ENCODE measurements at places on chromosomes 1 and 21.

DNA sequence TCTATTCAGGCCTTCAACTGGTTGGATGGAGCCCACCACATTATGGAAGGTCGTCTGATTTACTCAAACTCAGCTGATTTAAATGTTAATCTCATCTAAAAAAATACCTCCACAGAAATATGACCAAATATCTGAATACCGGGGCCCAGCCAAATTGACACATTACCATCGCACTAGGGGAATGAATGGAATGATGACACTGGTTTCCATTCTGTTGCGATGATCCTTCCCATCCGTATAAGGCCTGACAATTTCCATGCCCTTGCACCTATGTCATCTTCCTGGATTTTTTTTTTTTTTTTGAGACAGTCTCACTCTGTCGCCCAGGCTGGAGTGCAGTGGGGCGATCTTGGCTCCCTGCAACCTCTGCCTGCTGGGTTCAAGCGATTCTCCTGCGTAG lies 397.5 kb downstream of the KIF26B start:
- DNase-seq: no peak

DNA sequence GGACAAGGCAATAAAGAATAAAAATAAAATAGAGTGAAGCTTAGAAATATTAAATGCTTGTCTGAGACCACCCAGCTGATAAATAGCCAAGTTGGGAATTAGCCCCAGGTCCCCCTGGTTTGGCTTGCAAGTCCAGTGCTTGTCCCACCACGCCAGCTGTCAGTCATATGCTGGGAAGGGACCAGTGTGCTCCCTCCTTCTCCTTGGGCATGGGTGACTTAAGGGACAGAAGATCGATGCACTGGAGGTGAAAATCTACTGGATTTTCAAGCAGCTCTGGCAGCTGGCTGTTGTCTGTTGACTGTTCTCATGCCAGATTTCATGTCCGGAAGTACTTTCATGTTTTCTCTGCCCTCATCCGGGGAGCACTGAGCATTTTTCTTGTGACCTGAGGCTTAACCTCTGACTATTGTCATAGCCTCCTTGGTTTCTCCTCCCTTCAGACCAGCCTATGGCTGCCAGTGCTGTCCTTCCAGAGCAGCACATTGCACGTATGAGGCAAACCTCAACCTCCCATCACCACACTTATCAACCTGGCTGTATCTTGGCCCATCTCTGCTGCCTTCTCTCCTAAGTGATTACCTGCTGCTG lies 12.4 kb downstream of the LMOD1 start:
- no peak for DNase-seq

DNA sequence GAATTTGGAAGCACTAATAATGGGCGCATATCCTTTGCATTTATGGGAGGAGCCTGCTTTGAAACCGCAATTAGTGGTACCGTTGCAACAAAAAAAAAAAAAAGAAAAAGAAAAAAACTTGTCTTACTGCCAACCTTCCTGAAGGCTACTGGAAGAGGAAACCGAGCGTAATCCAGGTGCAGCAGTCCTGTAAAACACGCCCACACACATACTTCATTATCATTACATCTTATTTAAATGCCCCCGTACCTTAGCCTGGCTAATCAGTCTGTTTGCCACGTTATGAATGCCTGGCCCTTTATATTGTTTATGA lies 686 bp upstream of the ZNF281 start:
- no peak for DNase-seq

DNA sequence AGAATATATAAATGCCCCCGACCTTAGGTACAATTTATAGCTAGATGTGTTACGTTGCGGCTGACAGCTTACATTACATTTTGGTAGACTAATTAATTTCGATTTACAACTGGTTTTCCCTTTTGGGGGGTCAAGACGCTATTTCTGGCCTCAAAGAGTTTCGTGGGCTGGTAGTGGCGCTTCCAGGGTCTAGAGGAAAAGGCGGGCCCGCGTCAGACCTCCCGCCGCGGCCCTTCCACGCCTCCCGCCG lies 391 bp downstream of the IFT25 start:
- no peak for DNase-seq

DNA sequence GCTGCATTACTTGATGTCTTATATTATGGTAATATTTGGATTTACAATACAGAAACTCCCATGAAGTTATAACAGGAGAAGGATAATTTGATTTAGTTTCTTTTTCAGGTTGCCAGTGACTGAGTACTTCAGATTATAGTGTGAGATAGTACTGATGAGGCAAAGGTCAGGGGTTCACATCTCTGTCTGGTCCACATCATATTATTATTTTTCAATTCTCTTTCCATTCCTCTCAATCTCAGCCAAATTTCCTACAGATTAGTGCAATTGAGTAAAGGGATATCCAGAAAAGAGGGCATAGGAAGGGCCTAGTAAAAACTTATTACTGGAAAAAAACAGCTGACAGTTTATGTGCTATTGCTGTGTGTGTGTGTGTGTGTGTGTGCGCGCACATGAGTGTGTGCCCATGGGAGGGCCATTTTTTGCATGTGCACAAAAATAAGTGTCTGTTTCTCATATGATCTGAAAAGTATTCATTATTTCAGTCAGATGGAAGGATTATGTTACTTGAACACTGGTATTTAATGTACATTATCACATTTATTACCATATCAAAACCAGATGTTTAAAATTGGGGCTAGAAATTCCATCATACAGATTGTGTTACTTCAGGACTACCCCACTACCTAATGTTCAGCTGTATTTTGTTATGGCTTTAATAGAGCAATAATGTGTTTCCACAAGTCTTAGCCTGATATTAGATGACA lies 78.3 kb upstream of the KCNK2 start:
- no peak for DNase-seq

- DNase-seq: no peak
These were observed 135.7 kb downstream of the CNIH3 start for GRCh38 chr1:224751624-224752311.

DNA sequence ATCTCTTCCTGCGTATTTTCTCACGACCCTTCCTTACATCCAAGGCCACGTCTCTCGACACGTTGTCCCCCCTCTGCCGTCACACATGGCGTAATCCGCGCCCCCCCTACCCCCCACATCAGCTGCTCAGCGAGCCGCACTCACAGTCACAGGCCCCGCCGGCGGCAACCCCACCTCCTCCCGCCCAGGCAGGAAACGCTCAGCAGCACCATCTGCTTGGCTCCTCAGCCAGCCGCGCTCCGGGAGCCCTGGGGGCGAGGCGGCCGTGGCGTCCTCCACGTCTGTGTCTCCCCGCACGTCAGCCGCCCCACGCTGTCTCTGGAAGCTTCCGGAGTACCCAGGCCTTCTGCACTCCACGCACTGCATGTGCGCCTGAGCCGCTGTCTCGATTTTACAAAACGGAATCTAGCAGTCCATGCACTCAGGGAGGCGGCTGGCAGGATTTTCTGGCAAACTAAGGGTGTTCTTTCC lies 64.6 kb downstream of the SIK1 start:
- DNase-seq: peak; percentile 67

DNA sequence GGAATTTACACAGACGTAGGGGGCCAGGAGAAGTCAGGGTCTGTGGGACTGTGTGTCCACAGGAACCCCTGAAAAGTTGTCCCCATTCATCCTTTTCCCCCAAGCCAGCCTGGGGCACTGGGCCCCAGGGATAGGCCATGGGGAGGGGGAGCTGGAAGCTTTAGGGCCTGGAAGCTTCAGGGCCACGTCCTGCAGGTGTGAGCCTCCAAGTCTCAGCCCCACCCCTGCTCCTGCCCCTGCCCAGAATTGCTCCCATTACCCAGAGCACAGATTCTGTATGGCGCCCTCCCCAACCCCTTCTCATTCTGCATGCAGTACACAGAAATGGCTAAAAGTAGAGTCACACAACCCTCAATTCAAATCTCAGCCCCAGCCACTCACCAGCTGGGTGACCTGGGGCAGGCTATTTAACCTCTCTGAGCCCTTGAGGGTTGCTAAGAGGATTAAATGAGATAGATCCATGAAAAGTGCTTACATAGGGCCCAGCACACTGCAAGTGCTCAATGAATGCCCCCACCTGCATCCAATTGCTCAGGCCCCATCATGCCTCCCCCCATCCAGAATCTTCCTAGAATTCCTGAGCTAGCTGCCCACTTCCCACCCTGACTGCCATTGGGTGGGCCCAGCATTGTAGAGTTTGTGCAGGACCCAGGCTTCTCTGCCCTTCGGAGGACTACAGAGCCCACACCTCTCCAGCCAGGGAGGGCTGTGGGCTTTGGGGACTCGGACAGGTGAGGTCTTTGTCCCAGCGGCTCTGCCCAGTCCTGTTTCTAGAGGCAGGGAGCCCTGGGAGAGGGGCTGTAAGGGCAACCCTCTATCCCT lies 6.5 kb downstream of the RAP1GAP start:
- DNase-seq: no peak

DNA sequence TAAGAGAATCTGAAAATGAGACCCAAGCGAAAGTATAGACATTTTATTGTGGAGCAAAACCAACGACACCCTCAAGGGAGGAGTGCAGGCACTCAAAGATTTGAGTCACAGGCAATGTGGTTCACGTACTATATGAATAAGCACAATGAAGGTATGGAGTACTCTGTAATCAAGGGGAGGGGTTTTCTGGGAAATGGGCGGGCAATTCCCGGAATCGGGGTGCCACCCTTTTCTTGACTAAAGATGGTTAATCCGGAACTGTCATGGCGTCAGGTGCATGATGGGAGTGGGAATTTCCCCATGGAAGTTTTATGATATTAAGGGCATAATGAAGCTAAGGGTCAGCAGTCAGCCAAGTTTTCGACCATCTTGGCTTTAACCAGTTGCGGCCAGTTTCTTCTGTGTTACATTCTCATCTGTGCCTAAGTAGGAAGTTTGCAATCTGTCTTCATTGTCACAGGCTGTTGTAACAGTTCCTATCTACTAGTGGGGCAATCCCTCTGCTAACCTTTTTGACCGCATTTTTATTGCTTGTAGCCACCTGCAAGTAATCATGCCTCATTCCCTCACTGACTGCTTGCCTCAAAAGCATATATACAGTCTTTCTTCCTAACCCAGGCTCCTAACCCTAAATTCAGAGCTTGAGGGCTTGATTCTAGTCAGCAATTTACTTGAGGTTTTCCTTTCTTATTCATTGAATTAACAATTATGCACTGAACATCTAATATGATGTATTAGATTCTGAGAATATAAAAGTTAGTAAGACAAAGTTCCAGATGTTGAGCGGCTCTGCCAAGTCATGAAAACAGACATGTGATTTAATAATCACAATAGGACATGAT lies 775 bp upstream of the AIM2 start:
- peak; percentile 74 for DNase-seq

DNA sequence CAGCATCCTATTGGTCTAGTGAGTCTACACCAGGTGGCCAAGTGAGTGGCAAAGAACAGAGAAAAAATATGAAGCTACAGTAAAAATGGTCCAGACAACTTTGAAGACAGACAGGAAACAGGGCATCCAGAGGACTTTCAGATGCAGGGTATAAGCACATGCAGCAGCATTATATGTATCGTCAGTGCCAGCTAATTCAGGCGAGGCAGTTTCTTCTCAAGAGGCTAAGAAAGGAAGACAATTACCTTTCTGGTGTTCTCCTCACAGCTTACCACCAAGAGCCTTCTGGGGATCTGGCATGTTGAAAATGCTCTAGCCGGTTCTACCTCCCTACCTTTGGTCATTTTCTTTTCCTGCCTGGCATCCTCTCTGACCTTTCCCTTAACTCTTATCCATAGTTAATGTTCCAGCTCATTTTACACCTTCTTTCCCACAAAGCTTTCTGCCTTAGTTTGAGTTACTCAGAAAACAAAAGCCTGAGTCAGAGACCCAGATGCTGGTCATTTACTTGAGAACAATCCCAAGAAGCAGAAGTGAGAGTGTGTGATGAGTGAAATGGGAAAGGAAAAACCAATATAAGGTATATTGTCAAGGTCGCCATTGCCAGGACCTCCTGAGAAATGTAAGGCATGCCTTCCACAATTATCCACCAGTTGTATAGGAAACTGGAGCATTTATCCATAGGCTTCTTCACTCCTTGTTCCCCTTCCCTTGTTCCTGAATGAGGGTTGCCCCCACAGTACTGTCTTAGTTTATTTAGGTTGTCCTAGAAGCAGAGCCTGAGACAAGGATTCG lies 444.1 kb downstream of the PLPP3 start:
- no peak for DNase-seq

- DNase-seq: no peak
These were observed 197.6 kb upstream of the TMPRSS15 start for GRCh38 chr21:18601146-18601545.

DNA sequence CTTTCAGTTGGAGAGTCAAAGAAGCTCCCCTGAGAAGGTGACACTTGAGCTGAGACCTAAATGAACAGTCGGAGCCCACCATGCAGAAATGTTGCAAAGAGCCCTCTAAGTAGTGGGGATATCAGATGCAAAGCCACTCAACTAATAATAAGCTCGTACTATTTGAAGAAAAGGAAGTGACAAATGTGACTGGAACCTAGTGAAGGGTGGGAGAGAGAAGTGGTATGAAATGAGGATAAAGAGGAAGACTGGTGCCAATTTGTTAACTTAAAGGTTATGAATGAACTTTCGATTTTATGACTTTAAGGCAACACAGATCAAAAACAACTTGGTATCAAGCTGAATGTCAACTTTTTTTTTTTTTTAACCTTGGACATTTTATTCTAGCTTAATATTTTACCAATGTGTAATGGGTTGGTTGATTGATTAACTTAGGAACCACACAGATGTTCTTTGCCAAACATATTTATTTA lies 14.7 kb downstream of the LYPLAL1 start:
- no peak for DNase-seq

GRCh38 chr1:245516284-245516759 lies 361.5 kb downstream of the KIF26B start:
- DNase-seq: no peak

- no peak for DNase-seq
These were observed 52.3 kb downstream of the VAV3 start for GRCh38 chr1:107912656-107913055.

- no peak for DNase-seq
These were observed 194.6 kb downstream of the PATJ start for GRCh38 chr1:61936839-61937238.

GRCh38 chr21:42799948-42800347 lies 79.4 kb downstream of the WDR4 start:
- no peak for DNase-seq

GRCh38 chr1:156104065-156104810 lies 10.3 kb upstream of the LMNA start:
- no peak for DNase-seq

DNA sequence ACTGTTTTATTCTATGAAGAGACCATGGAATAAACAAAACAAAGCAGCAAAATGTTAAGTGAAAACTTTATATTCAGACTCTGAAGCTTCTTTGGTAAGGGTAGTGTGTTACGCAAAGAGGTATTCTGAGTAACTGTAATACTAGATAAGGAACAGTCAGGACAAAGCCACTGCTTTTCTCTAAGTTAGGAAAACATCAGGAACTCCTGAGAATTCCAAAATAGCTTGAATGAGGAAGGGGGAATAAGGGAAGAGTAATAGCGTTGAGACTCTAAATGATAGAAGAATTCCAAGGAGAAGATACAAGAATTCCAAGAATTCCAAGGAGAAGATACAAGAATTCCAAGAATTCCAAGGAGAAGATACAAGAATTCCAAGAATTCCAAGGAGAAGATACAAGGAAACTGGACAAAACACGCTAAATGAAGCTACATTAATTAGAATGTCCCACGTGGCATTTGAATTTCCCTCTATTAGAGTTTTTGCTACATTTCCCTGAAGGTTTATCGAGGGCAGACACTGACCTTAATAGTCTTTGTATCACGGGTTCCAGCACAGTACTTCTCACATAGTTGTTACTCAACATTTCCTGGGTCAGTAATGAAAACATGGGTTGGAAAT lies 71.5 kb downstream of the SMYD3 start:
- no peak for DNase-seq

Measured in activated CD8-positive, alpha-beta memory T cell treated with anti-CD3 and anti-CD28 coated beads for 1 hour (primary cell).